ENCODE measurements at places on chromosomes 5 and 9.

DNA sequence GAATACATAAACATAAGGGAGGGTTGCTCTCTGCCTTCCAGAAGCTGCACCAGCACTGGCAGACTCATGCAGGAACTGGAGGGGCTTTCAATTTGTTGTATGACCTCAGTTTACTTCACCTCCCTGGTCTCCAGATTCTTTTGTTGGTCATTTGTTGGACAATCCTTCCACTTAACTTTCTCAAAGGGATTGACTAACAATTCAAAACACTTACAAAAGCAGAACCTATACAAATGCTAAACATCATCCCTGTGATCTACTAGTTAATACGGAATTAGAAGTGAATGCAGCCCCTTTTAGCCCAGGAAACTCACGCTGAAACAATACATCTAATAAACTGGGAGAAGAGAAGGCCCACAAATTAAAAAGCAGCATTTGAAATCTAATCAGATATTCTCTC lies 404.6 kb upstream of the BRINP1 start:
- no peak for DNase-seq

DNA sequence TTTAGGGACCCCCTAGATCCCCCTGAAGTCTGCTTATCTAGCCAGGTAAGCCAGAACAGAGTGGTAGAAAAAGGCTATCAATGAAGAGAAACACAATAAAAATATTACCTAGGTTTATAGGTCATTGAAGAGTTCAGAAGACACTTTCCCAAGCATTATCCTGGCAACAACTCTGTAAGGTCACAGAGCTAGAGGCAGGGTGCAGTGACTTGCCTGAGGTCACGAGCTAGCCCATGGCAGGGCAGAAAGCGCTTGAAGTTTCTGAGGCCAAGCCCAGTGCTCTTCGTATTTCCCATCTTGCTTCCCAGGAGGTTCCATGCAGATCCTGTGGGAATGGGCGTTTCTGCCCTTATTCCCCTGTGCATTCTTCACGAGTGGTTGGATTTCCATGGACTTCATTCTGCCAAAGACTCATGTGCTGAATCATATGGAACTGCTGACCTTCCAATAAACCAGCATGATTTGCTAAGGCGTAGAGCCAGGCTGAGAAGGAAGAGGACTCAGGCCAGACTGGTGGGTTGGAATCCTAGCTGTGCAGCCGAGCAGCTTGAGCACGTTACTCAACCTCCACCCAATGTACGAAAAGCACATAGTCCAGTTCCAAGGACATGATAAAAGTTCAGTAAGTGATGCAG lies 22.1 kb downstream of the TRMO start:
- DNase-seq = no peak

DNA sequence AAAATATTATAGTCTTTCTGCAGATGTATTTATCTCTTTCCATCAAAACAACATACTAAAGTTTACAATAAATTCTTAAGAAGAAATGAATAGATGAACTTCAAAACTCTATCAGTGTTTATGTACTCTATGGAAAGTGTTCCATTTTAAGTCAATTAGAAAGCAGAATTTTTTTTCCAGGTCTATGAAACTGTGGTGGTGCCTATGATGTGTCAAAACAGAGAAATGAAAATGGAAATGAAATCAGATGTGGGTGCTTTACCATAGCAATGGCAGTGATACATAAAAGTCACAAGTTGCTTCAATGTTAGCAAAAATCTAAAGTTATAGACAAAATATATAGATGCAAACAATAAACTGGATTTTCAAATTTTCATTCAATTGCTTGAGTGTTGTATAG lies 97.3 kb downstream of the PTCH1 start:
- DNase-seq = no peak

DNA sequence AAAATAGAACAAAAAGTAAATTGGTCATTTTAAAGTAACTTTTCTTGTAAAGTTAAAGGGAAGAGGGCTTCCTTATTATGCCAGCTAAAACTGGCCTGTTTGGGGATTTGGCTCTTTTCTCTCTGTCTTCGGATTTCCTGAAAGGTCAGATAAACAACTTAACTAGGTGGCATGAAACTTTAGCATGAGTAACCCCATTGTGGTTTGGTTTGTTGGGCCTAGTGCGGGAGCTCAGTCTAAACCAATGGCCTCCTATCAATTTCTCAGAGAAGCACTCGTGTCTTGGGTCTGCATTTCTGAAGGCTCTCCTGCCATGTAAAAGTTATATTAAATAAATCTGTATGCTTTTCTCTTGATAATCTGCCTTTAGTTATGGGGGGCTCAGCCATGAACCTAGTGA lies 48.5 kb upstream of the ANKH start:
- no peak for DNase-seq

GRCh38 chr9:121368745-121369144 lies 1.3 kb downstream of the STOM start:
- DNase-seq = no peak

- no peak for DNase-seq
These were observed 148.3 kb upstream of the IER5L start for GRCh38 chr9:129326061-129327005.

GRCh38 chr5:51811883-51812471 lies 428.7 kb downstream of the ISL1 start:
- DNase-seq = no peak

GRCh38 chr5:147384346-147385193 lies 125.3 kb downstream of the DPYSL3 start:
- no peak for DNase-seq

DNA sequence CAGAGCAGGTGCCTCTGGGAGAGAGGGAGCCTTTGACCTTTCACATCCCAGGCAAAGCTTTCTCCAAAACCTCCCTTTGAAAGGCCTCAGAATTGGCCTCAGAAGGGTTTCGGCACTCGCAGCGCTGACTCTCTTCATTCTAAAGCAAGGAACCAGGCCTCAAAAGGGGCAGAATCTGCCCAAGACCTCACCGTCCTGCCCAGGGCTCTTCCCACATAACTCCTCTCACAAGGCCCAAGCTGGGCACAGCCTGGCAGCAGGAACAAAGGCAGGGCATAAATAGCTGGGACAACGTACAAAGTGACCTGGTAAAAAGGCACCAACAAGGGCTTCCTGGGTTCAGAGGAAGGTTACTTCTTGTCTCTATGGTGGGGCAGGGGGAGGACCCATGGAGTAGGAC lies 166.3 kb upstream of the FSTL4 start:
- DNase-seq = no peak

DNA sequence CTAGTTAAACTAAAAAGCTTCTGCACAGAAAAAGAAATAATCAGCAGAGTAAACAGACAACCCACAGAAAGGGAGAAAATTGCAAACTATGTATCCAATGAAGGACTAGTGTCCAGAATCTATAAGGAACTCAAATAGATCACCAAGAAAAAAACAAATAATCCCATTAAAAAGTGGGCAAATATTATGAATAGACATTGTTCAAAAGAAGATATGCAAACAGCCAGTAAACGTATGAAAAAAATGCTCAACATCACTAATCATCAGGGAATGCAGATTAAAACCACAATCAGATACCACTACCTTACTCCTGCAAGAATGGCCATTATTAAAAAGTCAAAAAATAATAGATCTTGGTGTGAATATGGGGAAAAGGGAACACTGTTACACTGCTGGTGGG lies 119.9 kb downstream of the FRMD3 start:
- no peak for DNase-seq

GRCh38 chr5:91423871-91424270 lies 40.8 kb upstream of the ARRDC3 start:
- no peak for DNase-seq

DNA sequence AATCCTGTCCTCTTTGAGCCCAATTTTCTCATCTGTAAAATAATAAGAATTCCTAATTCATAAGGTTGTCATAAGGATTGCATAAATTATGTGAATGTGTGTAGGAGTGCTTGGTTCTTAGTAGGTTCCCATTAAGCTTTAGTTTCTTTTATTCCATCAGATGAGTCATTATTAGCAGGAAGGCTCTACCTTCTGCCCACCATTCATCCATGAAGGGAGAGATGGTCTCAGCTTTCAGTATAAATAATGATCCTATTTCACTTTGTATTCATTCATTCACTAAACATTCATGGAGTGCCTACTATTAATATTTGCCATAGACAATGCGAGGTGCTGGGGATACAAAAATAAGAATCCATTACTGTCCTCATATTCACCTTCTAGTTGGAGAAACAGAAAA lies 3.0 kb downstream of the CMYA5 start:
- DNase-seq = no peak

DNA sequence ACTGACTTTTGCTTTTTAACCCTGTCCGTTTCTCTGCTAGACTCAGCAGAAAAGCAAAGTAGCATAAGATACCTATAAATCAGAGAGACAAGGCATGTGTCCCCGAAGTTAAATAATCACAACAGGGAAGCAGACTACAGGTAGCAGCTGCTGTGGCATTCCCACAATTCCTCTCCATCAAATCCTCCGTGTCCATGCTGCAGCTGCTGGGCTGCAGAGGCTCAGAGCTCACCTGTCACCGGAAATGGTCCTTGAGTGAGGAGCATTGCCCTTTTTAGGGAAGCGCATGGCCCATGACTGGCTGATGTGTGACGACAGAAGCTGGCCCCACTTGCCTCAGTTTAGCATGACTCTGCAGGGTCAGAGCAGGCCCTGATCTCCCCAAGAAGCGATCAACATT lies 125.0 kb downstream of the MSX2 start:
- DNase-seq = no peak

DNA sequence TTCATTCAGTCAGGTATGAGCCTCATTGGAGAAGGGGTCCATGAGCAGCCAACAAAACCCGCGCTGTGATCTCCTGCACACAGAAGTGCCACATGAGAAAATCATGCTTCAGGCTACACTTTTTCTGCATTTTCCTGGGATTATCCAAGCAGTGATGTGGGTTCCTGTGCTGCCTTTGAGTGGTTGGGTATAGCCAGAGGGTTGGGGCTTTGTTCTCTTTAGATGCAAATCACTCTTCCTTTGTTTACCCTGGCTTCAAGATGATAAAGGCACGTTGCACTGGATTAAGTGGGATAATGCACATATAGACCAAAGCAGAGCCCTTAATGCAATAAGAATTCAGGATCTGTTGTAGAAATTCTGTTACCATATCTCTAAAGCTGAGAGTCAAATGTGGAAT lies 18.7 kb downstream of the ECM2 start:
- DNase-seq = no peak

DNA sequence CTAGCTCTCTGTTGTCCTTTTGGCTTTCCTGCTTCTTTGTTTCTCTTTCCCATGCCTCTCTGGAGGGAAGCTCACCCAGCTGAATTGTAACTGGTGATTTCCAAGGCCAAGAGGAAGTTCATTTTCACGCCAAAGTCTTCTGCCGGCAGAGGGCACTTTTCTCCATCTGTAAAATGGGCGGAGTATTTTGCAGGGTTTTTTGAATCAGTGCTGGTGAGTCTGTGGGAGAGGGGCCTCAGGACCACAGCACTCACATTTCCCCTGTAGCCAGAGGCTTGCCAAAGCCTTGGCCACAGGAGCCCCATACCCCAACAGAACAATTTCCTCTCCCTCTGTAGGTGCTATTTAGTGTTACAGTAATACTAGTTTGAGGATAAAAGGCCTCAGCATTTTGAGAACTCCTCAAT lies 42.3 kb upstream of the MATR3 start:
- no peak for DNase-seq

GRCh38 chr9:12980085-12980851 lies 205.4 kb downstream of the LURAP1L start:
- peak; percentile 24 for DNase-seq

- no peak for DNase-seq
These were observed 357.6 kb upstream of the IRX4 start for GRCh38 chr5:2240118-2240904.

GRCh38 chr9:111179577-111179976 lies 141.3 kb upstream of the LPAR1 start:
- no peak for DNase-seq

DNA sequence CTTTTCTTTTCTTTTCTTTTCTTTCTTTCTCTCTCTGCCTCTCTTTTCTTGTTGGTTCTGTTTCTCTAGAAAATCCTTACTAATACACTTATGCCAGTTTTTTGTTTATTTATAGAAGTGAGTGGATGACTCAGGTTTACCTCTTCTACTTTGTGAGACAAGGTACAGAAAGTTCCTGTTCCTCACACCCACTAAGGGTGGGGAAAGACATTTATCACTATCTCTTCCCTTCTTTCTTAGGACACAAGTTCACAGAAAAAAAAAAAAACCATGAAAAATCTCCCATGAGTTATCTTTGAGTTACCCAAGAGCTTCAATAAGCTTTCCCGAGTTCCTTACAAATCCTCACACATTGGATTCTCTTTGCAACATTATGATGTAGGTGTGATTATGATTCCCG lies 60.9 kb upstream of the CD180 start:
- no peak for DNase-seq

DNA sequence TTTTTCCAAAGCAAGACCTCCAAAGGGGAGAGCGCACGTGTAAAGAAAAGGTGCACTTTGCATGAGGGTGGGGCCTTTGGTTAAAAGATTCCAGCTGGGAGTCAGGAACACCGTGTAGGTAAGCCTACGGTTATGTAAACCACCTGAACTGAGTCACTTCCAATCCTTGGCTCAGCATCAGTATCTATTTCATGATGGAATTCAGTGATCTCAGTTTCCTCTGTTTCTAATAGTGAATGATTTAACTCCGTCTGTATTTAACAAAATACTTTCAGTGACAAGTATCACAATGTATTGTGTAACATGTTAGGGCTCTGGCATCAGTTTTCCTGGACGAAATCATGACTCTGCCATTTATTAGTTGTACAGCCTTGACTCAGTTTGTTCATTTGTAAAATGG lies 1.3 kb upstream of the SVEP1 start:
- no peak for DNase-seq

DNA sequence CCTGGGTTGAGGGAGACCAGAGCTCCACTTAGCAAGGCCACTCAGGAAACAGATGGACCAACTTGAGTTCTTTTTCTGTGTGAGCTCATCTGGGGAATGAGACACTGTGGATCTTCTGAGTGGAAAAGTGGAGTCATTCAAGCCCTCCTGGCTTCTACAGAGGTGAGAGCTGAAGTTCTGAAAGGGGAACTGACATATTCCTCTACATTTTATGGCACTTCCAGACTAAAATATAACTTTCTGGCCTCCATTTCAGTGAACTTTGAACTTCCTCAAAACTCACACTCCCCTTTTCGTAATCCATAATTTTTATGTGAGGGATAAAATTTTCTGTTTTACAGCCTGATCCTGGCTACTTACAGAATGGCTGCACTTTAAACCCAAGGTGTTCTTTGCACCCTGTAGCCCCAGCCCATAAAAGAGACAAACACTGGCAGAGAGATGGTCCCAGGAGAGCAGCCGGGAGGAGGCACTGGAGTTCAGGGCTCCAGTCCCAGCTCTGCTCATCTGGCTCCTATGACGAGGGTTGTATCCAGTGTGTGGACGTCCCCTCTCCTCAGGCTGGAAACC lies 10.8 kb downstream of the SPAAR start:
- no peak for DNase-seq

- no peak for DNase-seq
These were observed 25.6 kb downstream of the FYB1 start for GRCh38 chr5:39193553-39194465.

GRCh38 chr5:179187229-179187678 lies 127.1 kb downstream of the ZNF354C start:
- DNase-seq = no peak

GRCh38 chr9:83379045-83379444 lies 159.2 kb downstream of the FRMD3 start:
- no peak for DNase-seq
